ENCODE measurements at places on chromosomes 2 and 18.

GRCh38 chr2:85584857-85585780, 888 bp downstream of the VAMP5 start:
- DNase-seq: no peak

GRCh38 chr2:18132697-18133096, 254.2 kb downstream of the KCNS3 start:
- DNase-seq: no peak

DNA sequence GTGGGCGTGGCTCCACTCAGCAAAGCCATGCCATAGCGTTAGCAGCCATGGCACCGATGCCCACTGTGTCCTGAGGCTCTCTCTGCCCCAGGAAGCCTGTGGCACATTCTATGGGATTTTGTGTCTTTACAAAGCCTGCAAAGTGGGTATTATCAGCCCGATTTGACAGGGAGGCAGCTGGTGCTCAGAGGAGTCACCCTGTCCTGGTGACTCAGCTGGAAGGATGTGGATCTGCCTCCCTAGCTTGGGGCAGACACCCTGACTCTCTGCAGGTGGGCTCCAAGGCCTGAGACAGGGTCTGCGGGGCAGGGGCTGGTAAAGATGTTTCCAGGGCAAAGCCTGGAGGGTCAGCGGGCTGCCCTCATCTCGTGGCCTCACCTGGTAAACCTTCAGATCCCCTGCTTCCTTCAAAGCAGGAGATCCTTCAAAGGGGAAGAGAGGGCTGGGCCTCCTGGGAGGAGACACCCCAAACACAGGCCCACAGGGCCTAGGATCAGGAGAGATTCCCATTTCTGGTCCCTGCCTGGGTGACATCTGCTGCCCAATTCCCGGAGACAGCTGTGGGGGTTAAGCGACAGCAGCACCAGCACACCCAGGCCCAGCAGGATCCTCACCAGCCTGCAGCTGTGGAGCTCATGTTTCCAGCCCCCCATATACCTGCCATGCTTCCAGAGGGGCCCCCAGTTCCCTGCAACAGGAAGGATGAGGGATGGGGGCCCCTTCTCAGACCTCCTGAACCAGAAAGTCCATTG, 3.0 kb upstream of the ASB1 start:
- no peak for DNase-seq

GRCh38 chr18:54702686-54703085, 111.6 kb downstream of the DYNAP start:
- no peak for DNase-seq

GRCh38 chr18:48470484-48471180, 61.4 kb upstream of the ZBTB7C start:
- no peak for DNase-seq

Data from upper lobe of right lung (tissue), 1 donor.